Immature natural killer cell (primary cell): ENCODE measurements at places on chromosomes 3 and 15.
A peak's percentile ranks its signal among the peaks of the same experiment; 100 is the strongest.

DNA sequence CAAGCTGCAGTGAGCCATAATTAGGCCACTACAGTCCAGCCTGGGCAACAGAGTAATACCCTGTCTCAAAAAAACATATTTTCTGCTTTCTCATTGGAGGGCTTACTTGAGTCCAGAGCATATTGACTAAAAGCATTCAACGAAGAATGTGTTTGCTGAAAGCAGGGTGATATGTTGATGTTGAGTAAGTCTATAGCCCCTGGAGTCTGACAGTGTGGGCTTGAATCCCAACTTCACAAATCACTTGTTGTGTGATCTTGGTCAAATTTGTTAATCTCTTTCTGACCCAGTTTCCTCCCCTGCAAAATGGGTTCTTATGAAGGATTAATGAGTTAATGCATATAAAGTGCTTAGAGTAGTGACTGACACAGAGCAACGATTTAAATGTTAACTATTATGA is 403.9 kb downstream of the MECOM start:
- no peak for DNase-seq
- no peak overlapping the region for H3K27ac ChIP-seq
- no peaks in the 10 kb centered on the region for H3K4me1 ChIP-seq
- no peaks in the 10 kb centered on the region for H3K36me3 ChIP-seq
- H3K27me3 ChIP-seq = peaks cover 2% of the 10 kb centered on the region

DNA sequence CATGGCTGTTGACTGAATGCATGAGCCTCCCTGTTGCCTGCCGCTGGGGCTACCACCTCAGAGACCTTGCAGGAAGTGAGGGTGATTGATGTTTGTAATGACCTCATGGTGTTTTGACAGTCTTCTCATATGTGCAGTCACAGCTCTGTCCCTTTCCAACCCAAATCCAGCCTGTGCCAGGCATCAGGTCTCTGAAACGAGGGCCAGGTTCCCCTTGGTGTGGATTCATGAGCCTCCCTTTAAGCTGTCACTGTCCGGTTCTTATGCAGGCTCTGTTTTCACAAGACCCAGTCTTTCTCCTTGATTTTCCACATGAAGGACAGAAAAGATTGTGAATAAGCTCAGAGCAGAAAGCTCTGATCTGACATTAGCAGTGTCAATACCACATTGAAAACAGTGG is 43.1 kb downstream of the CEMIP start:
- peaks cover 1% of the 10 kb centered on the region for H3K27me3 ChIP-seq
- DNase-seq = no peak
- H3K4me1 ChIP-seq = no peaks in the 10 kb centered on the region
- H3K27ac ChIP-seq = no peak overlapping the region
- H3K4me3 ChIP-seq = no peak overlapping the region

GRCh38 chr3:131560795-131561194 is 58.0 kb upstream of the MRPL3 start:
- H3K27ac ChIP-seq = no peak overlapping the region
- H3K36me3 ChIP-seq = no peaks in the 10 kb centered on the region
- H3K4me3 ChIP-seq = no peak overlapping the region
- no peaks in the 10 kb centered on the region for H3K4me1 ChIP-seq
- peaks cover 7% of the 10 kb centered on the region for H3K27me3 ChIP-seq
- DNase-seq = no peak

- no peaks in the 10 kb centered on the region for H3K27me3 ChIP-seq
- no peaks in the 10 kb centered on the region for H3K4me1 ChIP-seq
- H3K36me3 ChIP-seq = no peaks in the 10 kb centered on the region
- DNase-seq = peak; percentile 30
- no peak overlapping the region for H3K4me3 ChIP-seq
Measured at GRCh38 chr3:176872771-176873209, 324.5 kb downstream of the TBL1XR1 start.

DNA sequence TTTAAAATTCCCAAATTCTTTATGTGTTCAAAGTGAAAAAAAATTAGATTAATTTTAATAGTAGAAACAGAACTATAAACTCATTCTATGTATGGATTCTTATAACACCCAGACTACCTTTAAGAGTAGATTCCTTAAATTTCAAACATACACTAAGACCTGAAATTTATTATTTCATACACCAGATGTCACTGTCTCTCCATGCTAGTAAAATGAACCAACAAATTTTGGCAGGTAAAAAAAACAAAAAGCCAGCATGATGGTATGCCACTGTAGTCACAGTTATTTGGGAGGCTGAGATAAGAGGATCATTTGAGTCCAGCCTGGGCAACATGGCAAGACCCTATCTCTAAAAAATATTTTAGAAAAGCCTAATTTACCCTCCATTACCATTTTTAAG is 461.3 kb upstream of the NAALADL2 start:
- H3K27ac ChIP-seq = no peak overlapping the region
- H3K36me3 ChIP-seq = no peaks in the 10 kb centered on the region
- no peaks in the 10 kb centered on the region for H3K27me3 ChIP-seq
- no peak for DNase-seq
- H3K4me3 ChIP-seq = no peak overlapping the region

- DNase-seq = no peak
- no peaks in the 10 kb centered on the region for H3K4me1 ChIP-seq
- H3K4me3 ChIP-seq = no peak overlapping the region
- H3K36me3 ChIP-seq = peaks cover 4% of the 10 kb centered on the region
- no peak overlapping the region for H3K27ac ChIP-seq
- peaks cover 23% of the 10 kb centered on the region for H3K27me3 ChIP-seq
Measured at GRCh38 chr3:186117521-186118134, 8.7 kb upstream of the ETV5 start.

DNA sequence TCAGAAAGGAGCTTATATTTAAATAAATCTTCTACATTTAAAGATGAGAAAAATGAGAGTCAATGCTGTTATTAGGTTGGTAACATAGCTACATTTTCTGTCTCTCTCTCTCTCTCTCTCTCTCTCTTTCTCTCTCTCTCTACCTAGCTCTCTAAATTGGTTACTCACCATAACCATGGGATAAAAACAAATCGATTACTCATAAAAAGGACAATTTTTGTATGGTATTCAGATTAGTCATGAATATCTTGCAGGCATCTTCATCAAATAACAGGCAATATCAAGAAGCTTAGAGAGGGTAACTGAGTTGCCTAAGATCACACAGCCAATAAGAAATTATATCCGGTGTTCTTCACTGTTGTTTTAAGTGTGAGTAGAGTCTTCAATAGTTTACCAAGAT is 81.8 kb upstream of the ALCAM start:
- H3K4me1 ChIP-seq = no peaks in the 10 kb centered on the region
- no peaks in the 10 kb centered on the region for H3K36me3 ChIP-seq
- no peak overlapping the region for H3K4me3 ChIP-seq
- DNase-seq = no peak
- no peak overlapping the region for H3K27ac ChIP-seq

DNA sequence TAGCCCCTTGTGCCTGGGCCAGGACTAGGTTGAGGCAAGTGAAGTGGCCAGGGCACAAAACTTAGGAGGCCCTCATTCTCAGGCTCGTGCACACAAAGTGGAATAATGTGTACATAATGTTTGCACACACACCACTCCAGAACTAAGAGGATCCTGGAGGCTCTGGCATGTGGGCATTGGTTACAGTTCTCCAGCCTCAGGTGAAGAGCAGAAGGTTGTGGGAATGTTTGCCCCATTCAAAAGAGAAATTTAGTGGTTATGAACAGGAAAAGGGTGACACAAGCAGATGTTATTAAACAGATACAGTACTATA is 31.3 kb downstream of the ASB7 start:
- DNase-seq = no peak
- peaks cover 17% of the 10 kb centered on the region for H3K36me3 ChIP-seq
- H3K27me3 ChIP-seq = no peaks in the 10 kb centered on the region
- H3K4me3 ChIP-seq = no peak overlapping the region
- no peak overlapping the region for H3K27ac ChIP-seq

- H3K27ac ChIP-seq = peak overlapping the region; percentile 15
- peaks cover 10% of the 10 kb centered on the region for H3K27me3 ChIP-seq
- DNase-seq = no peak
- no peaks in the 10 kb centered on the region for H3K36me3 ChIP-seq
- H3K4me1 ChIP-seq = peaks cover 24% of the 10 kb centered on the region
Measured at GRCh38 chr15:31322504-31322903, 4.1 kb upstream of the KLF13 start.

GRCh38 chr3:55165278-55165677 is 237.4 kb upstream of the LRTM1 start:
- DNase-seq = no peak
- H3K27me3 ChIP-seq = no peaks in the 10 kb centered on the region
- no peaks in the 10 kb centered on the region for H3K4me1 ChIP-seq
- no peak overlapping the region for H3K4me3 ChIP-seq

- peak; percentile 76 for DNase-seq
- peak overlapping the region; percentile 84 for H3K4me3 ChIP-seq
- H3K4me1 ChIP-seq = peaks cover 16% of the 10 kb centered on the region
- peaks cover 27% of the 10 kb centered on the region for H3K27me3 ChIP-seq
- no peak overlapping the region for H3K27ac ChIP-seq
Measured at GRCh38 chr15:89358755-89359439, 24.3 kb upstream of the POLG start.

DNA sequence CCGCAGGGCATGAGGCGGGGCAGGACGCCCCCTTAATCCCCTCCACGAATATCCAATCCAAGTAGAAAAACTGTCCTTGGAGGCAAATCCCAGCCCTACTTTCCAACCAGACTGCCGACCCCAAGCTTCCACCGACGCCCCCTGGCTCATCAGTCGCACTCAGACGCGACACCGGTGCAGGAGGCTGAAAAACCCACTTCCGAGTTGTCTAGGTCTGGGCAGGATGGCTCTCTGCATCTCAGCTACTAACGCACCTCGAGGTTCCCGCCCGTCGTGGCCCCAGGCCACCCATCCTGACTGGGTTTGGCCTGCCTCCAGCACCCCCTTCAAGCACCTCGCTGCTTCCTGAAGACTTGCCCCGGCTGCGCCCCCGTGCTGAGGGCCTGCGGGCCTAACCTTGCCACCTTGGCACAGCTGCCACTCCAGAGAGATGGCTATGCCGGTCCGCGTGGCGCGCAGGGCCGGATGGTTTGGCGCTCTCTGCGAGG is 15.5 kb downstream of the RGMA start:
- H3K27ac ChIP-seq = peak overlapping the region; percentile 68
- H3K27me3 ChIP-seq = peaks cover 11% of the 10 kb centered on the region
- H3K36me3 ChIP-seq = peaks cover 4% of the 10 kb centered on the region
- peaks cover 12% of the 10 kb centered on the region for H3K4me1 ChIP-seq

DNA sequence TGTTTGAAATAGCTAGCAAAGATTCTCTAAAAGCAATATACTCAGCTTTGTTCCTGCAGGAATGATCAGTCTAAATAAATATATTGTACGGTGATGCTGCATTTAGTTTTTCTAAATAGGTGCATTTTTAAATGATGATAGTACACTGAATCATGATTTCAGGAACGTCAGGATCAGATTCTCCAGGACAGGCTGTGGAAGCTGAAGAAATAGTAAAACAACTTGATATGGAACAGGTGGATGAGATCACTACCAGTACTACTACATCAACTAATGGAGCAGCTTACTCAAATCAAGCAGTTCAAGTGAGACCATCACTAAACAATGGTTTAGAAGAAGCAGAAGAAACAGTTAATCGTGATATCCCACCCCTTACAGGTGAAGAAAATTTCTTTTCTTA is 46.3 kb upstream of the EIF3J start:
- DNase-seq = no peak
- H3K27ac ChIP-seq = no peak overlapping the region
- no peak overlapping the region for H3K4me3 ChIP-seq
- H3K4me1 ChIP-seq = peaks cover 21% of the 10 kb centered on the region
